ENCODE measurements at places on chromosomes 3 and 15. TPM values are rescaled to one million over a fixed set of nuclear protein-coding genes. Genes with fewer than 3 reads are reported as not detected.

DNA sequence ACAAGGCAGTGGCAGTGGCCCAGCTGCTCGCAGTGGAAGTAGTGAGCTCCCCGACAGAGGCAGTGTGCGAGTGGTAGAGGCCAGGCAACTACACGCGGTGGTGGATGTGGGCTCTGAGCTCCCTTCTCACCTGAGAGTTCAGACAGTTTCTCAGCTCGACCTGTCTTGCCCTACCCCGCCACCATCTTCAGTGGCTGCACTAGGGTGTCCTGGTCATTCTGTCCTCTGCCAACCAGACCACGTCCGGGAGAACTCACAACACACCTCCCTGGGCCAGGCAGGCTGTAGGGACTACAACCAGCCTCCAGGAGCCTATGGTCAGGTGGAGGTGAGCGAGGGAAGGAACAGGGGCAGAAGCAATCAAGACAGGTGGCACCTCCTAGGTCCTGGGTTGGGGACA lies 106.3 kb upstream of the SMAD3 start:
- H3K27ac ChIP-seq: no peak overlapping the region
- H3K27me3 ChIP-seq: no peaks in the 10 kb centered on the region
- DNase-seq: no peak
- H3K4me3 ChIP-seq: no peak overlapping the region
- H3K36me3 ChIP-seq: no peaks in the 10 kb centered on the region

- peaks cover 4% of the 10 kb centered on the region for H3K36me3 ChIP-seq
- H3K27ac ChIP-seq: no peak overlapping the region
- H3K4me1 ChIP-seq: no peaks in the 10 kb centered on the region
- no peak for DNase-seq
Observed at GRCh38 chr15:79930516-79930915, 33.7 kb upstream of the MTHFS start.

DNA sequence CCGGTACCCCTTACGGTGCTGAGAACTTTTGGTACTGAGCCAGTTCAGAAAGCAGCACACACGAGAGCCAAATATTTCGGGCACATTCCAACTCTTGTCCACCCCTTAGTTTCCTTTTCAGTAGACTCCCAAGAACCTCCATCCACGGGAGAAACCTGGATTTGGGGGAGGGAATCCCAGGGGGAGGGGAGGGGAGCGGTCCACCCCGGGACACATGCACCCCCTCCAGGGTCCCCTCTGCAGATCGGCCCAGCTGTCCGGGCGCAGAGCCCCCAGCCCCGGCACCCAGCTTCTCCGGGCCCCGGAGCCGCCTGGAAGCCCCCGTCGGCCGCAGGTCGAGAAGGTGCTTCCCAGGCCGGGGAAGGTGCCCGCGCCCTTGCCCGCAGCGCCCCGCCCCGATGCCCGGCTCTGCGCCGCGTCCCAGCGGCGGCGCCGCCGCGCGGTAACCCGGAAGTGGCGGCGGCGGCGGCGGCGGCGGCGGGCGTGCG lies 455 bp upstream of the ABHD17C start:
- DNase-seq: peak; percentile 32
- no peaks in the 10 kb centered on the region for H3K27me3 ChIP-seq
- H3K27ac ChIP-seq: no peak overlapping the region
- H3K4me1 ChIP-seq: peaks cover 39% of the 10 kb centered on the region

Gene TRIM71
- 95.2 TPM for total RNA-seq

DNA sequence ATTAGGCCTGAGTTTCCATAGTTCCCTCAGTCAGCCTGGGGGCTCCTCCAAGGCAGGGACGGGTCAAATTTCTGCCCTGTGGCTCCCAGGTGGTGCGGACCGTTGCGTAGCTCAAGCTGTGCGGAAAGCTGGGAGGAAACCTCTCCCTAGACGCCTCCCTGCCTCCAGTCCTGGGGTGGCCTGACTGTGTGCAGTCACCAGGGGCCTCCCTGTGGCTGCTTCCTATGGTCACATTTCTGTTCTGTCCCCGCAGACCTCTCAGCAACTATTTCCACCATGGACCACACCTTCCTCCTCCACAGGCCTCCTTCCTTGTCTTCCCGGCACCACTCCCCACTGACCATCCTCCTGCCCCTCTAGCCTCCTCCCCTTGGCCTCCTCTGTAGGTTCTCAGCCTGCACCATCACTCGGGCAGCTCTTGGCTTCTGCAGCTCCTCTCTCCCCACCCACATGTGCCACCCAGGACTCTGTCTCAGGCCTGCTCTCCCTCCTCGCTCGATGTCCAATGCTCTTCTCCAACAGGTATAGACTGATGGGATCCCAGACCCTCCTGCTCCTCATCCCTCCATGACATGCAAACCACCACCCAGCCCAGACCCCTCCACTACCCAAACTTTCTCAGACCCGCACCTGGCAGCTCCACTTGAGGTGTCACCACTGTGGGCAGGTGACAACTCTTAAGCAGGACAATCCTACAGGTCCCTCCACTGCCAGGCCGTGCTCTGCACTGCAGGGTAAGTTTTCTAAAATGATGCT lies 26.9 kb upstream of the SEC13 start:
- no peak for DNase-seq
- peak overlapping the region; percentile 54 for H3K27ac ChIP-seq
- no peaks in the 10 kb centered on the region for H3K36me3 ChIP-seq
- peaks cover 6% of the 10 kb centered on the region for H3K27me3 ChIP-seq
- H3K4me1 ChIP-seq: peaks cover 9% of the 10 kb centered on the region

DNA sequence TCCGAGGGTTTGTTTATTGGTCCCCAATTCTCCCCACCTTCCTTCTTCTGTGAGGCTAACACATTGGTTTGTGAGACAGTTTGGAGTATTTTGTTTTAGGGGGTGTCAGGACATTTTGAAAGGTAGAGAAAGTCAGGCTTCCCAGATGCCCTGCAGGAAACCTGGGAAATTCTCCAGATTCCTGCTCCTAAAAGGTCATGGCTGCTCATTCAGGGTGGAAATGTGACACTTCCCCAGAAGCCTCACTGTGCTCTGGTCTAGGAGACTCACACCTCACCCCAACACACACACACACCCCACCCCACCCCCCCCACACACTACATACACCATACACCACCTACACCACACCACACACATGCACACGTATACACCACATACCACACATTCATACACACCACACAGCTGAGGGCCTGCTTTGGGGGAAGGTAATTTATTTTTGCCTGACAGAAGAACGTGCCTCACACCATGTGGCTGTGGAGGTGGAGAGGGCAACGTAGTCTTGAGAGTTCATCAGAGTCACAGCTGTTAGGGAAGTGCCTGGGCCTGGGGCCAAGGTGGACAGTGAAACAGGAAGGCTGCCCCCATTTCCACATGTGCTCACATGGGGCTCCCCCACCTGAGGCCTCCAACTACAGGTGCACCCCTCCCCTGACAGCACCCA lies 40.4 kb upstream of the LIMD1 start:
- DNase-seq: no peak
- H3K4me1 ChIP-seq: peaks cover 14% of the 10 kb centered on the region
- H3K36me3 ChIP-seq: no peaks in the 10 kb centered on the region
- H3K27ac ChIP-seq: peak overlapping the region; percentile 50

Gene IGF2BP2
- total RNA-seq: 141 TPM

DNA sequence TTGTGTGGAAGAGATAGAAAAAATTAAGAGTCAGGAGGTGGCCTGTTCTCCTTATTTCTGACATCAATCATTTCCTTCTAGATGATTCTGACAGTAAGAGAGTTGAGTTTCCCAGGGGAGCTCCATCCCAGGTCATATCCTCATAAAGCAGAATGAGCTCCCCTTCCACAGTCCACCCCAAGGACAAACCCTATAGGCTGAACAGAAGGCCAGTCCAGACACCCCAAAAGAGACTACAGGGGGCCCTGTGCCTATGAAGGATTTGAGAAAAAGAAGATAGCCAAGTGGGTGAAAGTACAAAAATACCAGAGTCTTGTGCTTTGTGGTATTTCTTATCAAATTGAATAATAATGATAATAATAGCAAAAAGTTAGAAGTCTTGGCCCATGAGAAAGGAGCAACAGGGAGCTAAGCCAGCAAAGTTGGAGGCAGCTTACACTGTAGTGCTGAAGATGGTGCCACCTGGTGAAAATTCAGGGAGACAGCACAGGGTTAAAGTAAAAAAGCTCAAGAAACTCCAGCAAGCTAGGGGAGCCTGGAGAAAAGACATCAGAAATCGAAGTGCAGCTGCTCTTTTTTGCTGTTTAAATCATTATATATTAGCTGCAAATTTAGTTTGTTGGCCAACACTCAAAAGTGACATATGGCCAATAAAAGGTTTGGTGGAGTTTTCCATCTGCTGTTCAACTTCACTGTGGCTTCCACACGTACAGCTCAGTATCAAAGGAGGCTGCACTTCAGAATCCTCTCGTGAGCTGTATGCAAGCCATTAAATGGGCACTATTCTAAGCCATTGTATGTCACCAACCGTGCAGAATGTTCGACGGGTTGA lies 35.8 kb upstream of the SLC24A5 start:
- H3K4me3 ChIP-seq: no peak overlapping the region
- H3K36me3 ChIP-seq: no peaks in the 10 kb centered on the region
- H3K4me1 ChIP-seq: peaks cover 7% of the 10 kb centered on the region
- H3K27ac ChIP-seq: no peak overlapping the region

Gene TRMT10C
- total RNA-seq: 28.9 TPM

DNA sequence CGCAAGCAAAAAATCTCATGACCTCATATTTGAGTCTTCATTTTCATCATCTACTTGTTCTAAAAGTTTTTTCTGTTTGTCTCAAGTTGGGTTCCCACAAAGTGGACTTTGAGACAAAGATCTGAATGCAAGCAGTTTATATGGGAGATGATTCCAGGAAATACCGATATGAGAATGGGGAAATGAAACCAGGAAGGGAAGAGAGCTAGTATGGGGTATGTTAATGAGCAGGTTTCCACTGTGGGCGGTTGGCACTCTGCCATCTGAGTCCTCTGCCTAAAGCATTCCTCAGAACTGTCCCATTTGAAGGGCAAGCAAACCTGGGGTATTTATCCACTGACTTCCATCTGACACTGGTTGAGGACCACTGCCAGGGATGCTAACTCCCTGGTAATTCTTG lies 8.8 kb downstream of the ADPRH start:
- no peaks in the 10 kb centered on the region for H3K27me3 ChIP-seq
- no peak overlapping the region for H3K27ac ChIP-seq
- H3K36me3 ChIP-seq: peaks cover 7% of the 10 kb centered on the region
- no peak for DNase-seq
- H3K4me1 ChIP-seq: no peaks in the 10 kb centered on the region
- no peak overlapping the region for H3K4me3 ChIP-seq

Gene GADL1
- 0.12 TPM for total RNA-seq

Gene GJD2
- not detected for total RNA-seq

GRCh38 chr3:396293-396692 lies 199.7 kb downstream of the CHL1 start:
- DNase-seq: no peak
- H3K36me3 ChIP-seq: no peaks in the 10 kb centered on the region
- no peak overlapping the region for H3K4me3 ChIP-seq

DNA sequence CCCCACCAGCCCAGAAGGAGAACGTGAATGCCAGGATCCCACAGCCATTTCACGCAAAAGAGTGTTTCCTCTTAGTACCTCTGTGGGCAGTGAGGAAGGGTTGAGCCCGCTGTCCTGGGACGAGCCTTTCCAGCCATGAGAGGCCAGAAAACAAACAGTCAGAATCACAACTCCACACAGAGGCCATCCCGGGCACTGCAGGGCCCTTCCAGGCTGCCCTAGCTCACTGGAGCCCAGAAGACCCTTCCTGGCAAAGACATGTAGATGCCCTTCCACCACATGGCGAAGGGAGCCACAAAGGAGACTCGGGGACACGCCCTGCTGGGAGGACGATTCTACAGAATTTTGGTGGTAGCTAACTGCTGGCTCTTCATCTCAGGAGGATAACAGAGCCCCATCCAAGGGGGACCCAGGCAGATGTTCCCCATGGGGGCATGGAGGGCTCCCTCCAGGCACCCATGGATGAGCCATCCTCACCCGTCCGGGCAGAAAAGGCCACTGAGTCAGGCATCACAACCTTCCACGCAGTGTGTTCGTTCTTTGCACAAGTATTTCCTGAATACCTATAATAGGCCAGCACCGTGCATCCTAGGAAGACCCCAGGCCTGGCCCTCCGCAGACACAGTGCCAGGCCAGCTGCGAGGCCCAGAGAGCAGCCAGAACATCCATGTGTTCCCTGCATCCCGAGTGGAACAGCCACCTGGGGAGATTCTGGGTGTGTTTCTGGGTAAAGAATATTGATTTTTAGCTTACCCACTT lies 47.2 kb downstream of the SLC12A8 start:
- peak; percentile 43 for DNase-seq
- H3K27ac ChIP-seq: no peak overlapping the region
- H3K4me3 ChIP-seq: no peak overlapping the region
- H3K27me3 ChIP-seq: no peaks in the 10 kb centered on the region

Gene CSTA
- not detected for total RNA-seq

Gene VPS33B
- total RNA-seq: 20.5 TPM

DNA sequence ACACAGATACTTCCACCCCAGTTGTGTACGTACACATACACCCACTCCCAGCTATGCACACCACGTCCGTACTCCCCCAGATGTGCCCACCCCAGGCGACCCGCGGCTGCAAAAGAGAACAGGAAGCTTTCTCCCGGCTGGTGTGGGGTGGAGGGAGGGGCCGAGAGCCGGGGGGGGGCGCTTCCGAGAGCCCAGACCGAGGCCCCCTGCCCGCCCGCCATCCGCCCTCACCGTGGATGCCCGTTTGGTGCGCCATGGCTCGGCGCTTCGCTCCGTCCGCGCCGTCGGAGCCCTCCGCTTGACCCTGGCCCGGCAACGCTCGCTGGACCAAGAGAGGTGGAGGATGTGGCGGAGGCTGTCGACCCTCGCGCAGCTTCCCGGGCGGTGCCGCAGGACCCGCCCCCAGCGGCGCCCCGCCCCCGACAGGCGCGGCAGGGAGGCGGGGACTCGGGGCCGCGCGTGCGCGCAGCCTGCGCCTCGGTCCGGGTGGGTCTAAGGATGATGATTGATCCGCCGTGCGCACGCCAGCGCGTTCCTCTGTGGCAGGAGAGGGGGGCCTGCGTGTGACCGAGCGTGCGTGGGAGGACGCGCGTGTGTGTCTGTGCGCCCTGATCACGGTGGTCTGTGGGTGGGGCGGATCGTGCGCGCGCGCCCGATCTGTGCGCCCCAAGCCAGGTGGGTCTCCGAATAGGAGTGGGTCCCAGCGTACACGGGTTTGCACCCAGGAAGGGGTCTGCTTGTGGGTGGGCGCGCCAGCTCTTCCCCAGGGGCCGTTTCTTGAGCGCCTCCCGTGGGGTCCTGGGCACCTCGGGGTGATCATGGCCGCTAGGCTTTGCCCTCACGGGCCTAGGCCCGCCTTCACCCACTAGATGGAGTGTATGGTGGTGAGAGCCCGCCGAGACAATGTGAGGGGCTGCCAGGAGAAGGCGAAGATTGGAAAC lies at the start of gene TWF2:
TWF2 (minus strand) TSS at position 398 of the 941 bp plus-strand sequence; CDS start at position 256, 142 bp downstream.
- peaks cover 13% of the 10 kb centered on the region for H3K27me3 ChIP-seq
- H3K27ac ChIP-seq: peak within 1 kb of the TSS; percentile 84
- H3K36me3 ChIP-seq: no peaks in the 10 kb centered on the region
- peaks cover 27% of the 10 kb centered on the region for H3K4me1 ChIP-seq
- H3K4me3 ChIP-seq: peak within 1 kb of the TSS; percentile 97

Gene PTX3
- 41.1 TPM for total RNA-seq

DNA sequence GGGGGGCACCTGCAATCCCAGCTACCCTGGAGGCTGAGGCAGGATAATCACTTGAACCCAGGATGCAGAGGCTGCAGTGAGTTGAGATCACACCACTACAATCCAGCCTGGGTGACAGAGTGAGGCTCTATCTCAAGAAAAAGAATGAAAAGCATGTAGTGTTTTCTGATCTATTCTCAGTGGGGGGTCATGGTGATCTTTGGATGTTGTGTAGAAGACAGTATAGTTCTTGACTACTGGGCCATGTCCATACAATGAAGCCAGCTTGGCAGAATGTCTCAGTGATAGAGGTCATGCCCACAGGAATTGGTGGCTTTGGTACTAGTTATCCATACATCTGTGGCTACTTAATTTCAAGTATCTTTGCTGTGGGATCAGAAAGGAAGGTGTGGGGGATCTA lies 26.8 kb upstream of the NANOGP8 start:
- no peaks in the 10 kb centered on the region for H3K36me3 ChIP-seq
- peaks cover 8% of the 10 kb centered on the region for H3K4me1 ChIP-seq
- no peak overlapping the region for H3K27ac ChIP-seq
- no peaks in the 10 kb centered on the region for H3K27me3 ChIP-seq
- H3K4me3 ChIP-seq: no peak overlapping the region
- DNase-seq: no peak
